Activated B cell treated with CpG ODN at 0.5 μM for 24 hours (primary cell): ENCODE measurements at places on chromosomes 16 and 17.

- no peak for DNase-seq
These were observed 215.7 kb upstream of the CIBAR2 start for GRCh38 chr16:85327731-85328675.

DNA sequence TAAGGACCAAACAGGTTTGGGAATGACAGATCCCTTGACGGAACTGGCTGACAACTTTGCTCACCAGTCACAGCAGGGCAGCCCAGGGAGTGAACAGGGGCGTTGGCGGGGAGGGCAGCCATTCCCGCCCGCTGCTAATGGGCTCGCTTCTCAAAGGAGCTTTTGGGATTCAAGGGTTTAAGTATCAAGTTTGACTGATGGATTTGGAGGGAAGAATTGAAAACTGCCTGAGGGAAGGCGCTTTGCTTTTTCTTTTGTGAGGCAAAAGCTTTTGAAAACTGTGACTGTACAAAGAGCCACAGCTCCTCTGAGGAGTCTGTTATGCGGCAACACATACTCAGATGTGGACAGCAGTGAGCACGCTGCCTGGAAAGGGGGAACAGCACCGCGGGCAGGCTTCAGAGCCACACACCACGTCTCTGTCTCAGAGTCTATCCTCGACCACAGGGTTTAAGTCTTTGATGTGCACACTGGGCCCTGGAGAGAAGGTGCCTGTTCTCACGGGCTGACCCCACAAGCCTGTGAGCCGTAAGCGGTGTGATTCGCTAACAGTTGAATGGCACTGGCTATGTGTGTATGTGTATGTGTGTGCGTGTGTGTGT is 79.9 kb upstream of the HSBP1 start:
- no peak for DNase-seq

DNA sequence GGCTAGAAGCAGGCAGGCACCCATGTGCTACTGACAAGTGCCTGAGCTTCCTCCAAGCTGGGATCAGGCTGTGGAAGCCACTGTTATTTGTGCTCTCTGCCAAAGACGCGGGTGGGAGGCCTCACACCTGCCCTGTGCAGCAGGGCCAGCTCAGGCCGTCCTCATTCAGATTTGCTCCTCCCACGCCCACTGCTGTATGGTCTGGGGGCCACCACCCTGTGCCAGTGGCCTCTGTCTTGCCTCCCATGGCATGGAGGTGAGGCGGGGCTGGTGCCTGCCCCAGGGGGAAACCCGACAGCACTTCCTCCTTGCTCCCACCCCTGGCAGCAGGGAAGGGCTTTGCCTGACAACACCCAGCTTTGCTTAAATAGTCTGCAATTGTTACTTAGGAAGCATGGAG is 356.5 kb upstream of the CDH8 start:
- DNase-seq: no peak

GRCh38 chr17:13462146-13462545 is 139.6 kb downstream of the HS3ST3A1 start:
- no peak for DNase-seq

DNA sequence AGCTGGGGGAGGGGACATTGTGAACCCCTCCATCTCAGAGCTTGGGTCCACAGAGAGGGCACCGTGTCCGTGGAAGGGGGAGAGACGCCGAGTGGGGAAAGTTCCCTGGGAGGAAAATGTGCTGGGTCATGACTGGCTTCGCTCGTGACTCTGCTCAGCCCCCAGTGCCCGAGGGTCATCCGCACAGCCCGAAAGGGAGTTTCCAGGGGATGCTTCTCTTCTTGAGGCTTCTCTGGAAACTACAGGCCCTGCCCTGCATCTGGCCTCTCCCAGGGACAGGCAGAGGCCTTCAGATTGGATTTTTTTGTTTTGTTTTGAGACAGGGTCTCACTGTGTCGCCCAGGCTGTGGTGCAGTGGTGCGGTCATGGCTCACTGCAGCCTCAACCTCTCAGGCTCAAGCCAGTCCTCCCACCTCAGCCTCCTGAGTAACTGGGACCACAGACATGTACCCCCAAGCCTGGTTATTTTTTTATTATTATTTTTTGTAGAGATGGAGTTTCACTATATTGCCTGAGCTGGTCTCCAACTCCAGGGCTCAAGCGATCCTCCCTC is 9.8 kb upstream of the GSE1 start:
- DNase-seq: no peak

GRCh38 chr17:3678821-3679530 is 10.4 kb downstream of the EMC6 start:
- no peak for DNase-seq

- DNase-seq: no peak
These were observed 42.2 kb downstream of the RPH3AL start for GRCh38 chr17:310111-311010.

DNA sequence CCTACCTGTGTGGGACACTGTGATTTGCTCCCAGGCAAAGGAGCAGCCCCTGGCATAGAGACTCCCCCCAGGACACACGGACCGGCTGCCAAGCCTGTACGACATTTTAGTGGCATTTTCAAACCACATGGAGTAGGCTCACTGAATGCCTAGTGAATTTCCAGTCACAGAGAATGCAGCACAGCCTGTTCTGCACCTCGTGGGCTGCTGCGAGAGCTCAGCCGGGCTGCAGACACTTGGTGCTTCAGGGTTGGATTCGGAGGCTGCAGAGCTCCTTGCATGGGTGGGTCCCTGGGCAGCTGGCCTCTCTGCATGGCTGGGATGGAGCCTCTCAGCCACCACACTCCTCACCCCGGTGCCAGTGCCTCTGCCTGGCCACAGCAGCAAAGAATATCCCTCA is 51.2 kb upstream of the HNF1B start:
- DNase-seq: no peak

GRCh38 chr17:72336804-72337070 is 215.9 kb downstream of the SOX9 start:
- no peak for DNase-seq

GRCh38 chr16:21697032-21697431 is 33.3 kb downstream of the OTOA start:
- DNase-seq: no peak

- no peak for DNase-seq
These were observed 105.5 kb downstream of the MYO1D start for GRCh38 chr17:32771396-32771795.

DNA sequence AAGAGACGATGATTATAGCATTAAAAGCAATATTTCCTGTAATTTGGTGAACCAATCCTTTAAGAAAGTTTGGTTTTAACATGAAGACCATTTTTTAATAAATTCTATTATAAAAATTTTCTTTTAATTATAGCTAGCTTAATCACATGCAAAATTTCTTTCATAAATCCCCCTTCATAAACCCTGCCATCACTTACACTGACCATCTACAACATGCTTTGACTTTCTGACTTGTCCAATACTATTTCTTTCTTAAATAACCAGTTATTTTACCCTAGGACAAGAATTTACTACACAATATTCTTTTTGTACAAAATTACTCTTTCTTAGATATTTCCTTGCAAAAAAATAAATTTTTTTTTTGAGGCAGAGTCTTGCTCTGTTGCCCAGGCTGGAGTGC is 1334.8 kb downstream of the CDH11 start:
- DNase-seq: no peak

DNA sequence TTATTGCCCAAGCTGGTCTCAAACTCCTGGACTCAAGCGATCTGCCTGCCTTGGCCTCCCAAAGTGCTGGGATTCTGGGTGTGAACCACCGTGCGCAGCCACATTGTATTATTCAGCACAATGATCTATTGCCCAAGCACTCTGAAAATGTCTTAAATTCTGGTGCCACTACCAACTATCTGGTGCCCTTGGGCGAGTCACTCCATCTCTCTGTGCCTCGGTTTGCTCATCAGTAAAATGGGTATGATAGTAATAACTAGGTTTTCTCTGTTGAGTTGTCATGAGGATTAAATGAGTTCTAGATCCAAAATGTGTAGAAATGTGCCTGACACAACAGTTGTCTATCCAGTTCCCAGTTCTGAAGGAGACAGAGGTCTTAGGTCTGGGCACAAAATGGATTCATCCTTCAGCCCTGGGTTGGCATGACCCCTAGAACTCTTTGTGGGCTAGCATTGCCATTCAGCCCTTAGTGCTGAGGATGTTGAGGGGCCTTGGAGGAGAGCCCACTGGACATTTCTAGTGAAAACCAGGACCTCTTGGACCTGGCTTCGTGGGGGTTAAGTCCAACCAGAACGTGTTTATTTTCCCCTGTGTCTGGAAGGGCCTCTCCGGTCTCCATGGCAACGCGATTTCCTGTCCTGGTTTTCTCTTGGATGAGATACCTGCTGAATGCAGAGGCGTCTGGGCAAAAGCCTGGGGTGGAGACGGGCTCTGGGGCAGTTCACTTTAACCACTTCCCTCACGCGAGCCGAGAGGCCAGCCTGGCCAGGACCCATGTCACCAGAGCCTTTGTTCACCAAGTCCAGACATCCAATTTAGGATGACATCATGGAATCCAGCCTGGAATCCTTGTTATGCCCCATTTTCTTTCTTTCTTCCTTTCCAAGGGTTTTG is 43.7 kb upstream of the TNRC6A start:
- no peak for DNase-seq

DNA sequence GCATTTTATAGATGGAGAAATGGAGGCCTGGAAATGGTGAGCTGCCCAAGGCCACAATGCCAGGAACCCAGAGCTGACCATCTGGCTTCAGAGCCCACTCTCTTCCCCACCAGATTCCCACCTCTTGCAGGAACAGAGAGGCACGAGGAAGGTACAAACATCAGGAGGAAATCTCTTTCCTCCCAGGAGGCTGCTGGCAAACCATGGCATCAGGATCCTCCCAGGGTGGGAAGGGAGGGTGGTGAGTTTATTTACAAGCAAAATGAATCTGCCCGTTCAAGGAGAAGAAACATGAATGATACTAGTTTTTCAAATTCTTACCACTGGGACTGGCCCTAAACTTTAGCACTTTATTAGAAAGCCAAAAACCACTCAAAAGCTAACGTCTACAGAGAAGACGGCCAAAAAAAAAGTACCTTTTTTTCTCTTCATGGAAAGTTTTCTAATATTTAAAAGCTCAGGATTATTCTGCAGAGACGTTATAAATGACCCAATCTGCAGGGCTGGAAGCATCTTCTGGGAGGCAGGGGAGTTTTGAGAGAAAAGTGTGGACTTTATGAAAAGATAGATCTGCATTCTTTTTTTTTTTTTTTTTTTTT is 79.1 kb downstream of the NXN start:
- no peak for DNase-seq

DNA sequence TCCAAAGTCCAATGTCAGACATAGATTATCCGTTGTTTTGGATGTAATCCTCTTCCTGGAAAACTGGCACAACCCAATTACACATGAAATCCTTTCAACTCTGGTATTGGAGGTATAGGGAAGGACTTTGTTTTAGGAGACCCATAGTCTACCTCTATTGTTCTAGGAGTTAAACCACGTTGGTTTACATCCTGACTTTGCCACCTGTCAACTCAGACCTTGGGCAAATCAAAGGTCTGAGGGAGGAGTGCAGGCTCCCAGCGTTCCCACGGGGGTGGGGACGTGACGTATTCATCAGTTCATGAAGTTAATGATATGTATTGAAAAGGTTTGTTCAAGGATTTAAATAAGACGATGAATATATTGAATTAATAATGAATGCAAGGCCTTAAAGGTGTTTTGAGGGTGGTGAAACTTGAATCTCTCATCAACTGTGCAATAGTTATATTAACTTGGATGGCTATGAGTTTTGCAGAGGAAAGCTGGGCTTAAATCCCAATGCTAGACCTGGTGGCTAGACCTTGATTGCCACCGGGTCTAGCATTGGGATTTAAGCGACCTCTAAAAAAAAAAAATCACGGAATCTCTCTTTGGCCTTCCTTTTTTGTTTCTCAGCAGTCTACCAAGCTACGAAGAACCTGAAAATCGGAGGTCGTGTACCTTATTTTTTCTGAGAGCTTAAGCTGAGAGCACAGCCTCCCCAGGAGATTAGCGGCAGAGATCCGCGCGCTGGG is 744 bp upstream of the NF1 start:
- DNase-seq: no peak
